ENCODE measurements at places on chromosomes 6 and 20. TPM values are rescaled to one million over a fixed set of nuclear protein-coding genes. Genes with fewer than 3 reads are reported as not detected.

DNA sequence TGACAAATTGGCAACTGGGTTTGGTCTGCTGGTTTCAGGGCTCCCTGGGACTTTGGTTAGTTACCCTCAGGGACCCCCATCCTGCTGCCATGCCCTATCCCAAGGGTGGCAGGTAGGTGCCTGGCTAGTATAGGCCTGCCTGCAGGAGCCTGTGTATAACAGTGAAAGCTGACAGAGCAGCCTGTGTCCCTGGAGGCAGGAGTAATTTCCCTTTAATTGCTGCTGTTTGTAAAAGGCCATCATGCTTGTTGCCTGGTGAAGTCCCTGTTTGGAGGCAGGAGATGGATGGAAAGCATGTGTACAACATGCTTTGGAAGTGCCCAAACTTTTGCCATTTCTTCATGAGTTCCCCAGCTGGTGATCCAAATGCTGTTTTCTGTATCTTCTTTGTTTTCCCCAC is 30.1 kb downstream of the CMTR1 start:
- DNase-seq: no peak

DNA sequence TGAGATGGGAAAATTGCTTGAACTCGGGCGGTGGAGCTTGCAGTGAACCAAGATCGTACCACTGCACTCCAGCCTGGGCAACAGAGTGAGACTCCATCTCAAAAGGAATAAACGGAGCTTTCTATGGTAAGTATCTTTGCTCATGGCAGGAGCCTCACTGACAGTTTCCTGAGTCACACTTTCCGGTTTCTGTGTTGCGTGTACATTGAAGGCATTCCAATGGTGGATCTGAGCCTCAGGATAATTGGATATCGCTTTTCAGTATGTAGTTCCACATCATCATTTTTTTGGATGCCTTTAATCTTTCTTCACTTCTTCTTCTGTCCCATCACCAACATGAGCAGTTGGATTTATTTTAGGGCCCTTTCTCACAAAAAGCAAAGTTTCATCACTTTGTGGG is 28.6 kb upstream of the GTSF1L start:
- no peak for DNase-seq

- DNase-seq: no peak
Measured at GRCh38 chr6:35363293-35363750, 21.0 kb downstream of the PPARD start.

DNA sequence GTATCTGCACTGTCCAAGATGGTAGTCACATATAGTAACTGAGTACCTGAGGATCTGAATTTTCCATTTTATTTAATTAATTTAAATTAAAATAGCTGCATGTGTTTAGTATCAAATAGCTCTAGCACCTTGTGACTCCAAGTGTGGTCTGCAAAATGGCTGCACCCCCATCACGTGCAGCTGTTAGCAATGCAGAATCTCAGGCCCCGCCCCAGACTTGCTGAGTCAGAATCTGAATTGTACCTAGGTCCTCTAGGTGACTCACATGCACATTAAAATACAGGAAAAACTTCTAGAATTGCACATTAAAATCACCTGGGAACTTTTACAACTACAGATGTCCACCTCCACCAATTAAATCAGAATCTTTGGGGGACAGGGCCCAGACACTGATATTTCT is 19.2 kb upstream of the FAM83C start:
- no peak for DNase-seq

GRCh38 chr20:51386586-51386985 is 155.9 kb downstream of the NFATC2 start:
- DNase-seq: no peak

DNA sequence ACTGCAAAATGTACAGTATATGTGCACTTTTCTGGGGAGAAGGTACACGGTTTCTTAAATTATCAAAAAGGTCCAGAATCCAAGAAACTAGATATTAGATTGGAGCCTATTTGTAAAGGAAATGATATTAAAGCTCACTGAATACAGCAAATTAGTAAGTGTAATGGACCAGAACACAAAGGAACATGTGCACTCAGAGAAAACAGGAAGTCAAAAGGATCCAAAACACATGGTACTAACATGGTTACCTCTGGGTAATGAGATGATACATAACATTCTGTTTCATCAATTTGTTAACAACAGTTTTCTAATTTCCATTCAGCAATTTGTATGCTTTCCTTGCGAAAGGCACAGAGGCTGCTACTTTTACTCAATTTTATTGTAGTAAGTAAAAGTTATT is 18.7 kb downstream of the ZNF322 start:
- no peak for DNase-seq

Gene SYTL3
- total RNA-seq: 2.0 TPM

Measured in occipital lobe (tissue), 3 donors.